Endothelial cell (in vitro differentiated cells): ENCODE measurements at places on chromosomes 2 and 18.

GRCh38 chr2:191421950-191422349, 176.7 kb downstream of the MYO1B start:
- DNase-seq: no peak

DNA sequence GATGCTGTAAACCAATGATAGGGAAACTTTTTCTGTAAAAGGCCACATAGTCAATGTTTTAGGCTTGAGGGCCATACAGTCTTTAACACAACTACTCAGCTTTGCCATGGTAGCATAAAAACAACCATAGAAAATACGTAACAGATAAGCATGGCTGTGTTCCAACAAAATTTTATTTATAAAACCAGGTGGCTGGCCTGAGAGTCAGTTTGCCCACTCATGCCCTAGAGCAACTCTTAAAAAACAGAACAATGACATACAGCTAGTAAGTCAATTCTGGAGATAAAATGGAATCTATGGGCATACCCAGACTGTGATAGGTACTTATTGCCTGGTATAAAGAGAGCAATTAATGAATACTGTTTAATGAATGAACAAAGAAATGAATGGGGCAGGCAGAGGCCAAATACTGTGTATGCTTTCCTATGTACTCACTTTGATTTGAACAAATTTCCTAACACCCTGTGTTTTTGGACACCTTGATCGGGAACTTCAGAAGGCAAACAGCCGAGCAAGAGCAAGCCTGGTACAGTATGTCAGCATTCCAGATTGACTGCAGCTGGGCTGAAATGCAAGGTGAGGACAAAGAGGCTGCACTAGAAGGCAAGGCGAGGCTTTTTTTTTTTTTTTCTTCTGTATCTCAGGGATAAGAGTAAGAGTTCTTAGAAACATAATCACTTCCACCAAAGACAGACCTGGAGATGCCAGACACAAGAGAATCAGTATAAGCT, 315.3 kb downstream of the CLIP4 start:
- no peak for DNase-seq

GRCh38 chr2:103805746-103806145, 1043.9 kb downstream of the TMEM182 start:
- DNase-seq: no peak

DNA sequence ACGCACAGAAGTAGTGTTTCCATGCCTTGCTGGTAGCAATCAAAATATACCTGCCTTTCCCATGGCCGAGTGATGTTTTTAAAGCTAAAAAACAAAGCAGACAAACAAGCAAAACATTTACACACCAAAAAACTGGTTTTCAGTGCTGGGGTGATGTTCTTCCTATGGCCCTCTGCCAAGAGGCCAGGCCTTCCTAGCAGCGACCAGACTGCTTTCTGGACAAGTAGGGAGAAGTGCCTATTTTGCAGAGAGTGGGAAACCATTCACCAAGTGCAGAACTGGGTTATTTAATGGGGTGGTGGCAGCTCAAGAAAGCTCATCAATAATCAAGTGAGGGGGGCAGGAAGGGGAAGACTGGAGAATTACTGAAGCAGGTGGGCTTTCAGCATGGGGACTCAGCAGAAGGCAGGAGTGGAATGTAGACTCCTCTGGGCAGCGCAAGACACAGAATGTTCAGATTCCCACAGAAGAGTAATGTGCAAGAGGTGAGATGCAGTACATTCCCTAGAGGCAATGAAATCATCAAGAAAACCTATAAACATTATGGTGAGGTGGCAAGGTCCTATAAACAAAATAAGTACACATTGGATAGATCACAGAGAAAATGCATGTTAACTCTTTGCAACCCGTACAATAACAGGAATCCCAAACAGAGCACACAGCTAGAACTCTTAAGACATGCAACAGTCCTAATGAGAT, 44.0 kb downstream of the CPO start:
- no peak for DNase-seq

- DNase-seq: no peak
Observed at GRCh38 chr2:57434441-57434840, 612.2 kb upstream of the VRK2 start.

DNA sequence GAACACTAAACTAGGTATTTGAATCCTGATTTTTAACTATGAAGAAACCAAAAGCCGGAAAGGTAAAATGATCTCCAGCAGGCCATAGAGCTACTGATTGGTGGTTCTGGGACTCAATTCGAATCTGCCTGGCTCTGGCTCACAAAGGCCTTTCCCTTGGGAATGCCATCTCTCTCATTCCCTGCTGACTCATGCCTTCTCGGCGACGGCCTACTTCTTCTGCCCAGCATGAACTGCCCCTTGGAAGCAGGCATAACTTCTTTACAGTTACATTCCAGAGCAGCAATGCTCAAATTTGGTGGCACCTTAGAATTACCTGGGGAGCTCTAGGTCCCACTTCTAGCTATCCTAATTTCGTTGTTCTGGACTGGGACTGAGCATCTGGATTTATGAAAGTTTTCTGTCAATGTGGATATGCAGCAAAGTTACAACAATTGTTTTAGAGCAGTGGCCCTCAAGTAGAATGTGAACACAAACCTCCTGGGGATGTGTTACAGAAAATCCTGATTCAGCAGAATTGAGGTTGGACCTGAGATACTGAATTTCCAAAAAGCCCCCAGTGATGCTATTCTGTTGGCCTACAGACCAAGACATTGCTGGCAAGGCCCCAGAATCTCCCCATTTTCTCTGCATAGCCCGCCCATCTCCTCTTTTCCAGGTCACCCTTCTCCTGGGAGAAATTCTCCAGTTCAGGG, 261.1 kb downstream of the CNTNAP5 start:
- DNase-seq: no peak

DNA sequence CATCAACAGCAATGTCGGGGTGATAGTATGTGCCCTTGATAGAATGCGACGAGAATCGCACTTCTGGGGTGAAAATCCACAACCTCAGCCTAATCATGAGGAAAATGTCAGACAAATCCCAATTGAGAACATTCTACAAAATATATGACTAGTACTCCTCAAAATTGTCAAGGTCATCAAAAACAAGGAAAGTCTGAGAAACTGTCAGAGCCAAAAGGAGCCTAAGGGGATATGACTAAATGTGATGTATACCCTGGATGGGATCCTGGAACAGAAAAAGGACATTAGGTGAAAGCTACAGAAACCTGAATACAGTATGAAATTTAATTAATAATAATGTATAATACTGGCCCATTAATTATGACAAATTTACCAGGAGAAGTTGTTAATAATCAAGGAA, 7.6 kb upstream of the CACNB4 start:
- no peak for DNase-seq

DNA sequence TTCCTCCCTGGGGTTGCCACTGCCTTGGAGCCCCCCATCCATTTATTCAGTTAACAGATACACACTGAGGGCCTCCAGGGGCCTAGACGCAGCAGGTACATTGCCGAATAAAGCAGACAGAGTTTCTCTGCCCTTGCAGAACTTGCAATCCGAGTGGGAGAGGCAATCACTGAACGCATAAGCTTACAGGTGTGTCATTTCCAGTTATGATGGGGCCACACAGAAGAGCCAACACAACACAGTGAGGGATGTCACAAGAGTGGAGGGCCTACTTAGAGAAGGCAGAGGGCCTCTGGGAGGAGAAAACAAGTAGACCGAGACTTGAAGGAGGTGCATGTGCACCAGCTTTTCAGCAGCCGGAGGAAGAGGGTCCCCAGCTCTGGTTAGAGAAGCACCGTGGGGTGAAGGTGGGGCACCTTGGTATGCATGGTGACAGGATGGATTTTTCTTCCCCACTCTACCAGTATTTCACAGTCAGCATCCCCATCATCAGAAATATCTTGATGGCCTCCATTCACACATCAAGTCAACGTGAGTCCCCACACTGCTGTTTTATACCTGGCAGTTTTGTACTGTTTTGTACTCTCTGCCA, 150.9 kb downstream of the SMAD7 start:
- DNase-seq: no peak

GRCh38 chr2:145692971-145693478, 1173.1 kb upstream of the ZEB2 start:
- DNase-seq: no peak

GRCh38 chr2:12288048-12288447, 428.7 kb upstream of the TRIB2 start:
- DNase-seq: no peak

DNA sequence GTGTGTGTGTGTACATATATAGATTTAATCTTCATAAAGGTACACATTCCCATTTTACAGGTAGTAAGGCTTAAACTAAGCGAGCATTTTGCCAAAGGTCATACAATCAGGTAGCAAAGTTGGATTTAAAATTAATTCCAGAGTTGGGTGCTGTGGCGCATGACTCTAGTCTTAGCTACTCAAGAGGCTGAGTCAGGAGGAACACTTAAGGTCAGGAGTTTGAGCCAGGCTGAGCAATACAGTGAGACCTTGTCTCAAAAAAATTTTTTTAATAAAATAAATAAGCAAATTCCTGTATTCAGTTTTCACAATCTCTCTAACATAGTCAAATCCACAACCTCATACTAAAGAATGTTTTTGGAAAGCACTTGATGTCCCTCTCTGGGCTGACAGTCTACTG, 111.5 kb upstream of the LDLRAD4 start:
- DNase-seq: no peak

- no peak for DNase-seq
Observed at GRCh38 chr2:176105730-176106580, 1.1 kb upstream of the HOXD11 start.

DNA sequence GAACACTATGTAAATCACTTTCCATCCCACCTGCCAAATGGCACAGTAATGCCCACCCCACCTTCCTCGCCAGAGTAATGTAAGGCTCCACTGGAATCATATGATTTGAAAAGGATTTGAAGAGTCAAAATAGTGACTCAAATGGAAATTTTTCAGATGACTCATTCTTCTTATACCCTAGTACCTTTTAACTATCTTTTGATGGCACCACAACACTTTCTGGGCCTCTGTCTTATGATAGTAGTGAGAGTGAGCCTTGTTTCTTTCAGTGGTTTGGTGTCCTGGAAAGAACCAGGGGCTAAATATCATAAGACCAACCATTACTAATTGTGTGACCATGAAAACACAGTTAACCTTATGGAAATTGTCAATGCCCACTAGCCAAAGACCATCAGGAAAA, 235.4 kb upstream of the SLC14A2 start:
- DNase-seq: no peak

DNA sequence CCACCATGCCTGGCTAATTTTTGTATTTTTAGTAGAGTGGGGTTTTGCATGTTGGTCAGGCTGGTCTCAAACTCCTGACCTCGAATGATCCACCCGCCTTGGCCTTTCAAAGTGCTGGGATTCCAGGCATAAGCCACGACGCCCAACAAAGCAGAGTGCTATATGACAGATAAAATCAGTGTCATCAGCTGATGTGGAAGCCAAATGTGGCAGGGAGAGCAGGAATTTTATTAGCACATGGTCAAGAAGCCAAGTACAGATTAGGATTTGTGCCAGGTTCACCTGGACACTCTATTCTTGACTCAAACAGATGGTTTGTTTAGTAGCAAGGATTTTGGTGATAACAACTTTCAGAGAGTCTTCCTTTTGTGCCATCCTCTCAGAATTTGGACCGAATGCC, 62.7 kb downstream of the LCLAT1 start:
- DNase-seq: no peak

DNA sequence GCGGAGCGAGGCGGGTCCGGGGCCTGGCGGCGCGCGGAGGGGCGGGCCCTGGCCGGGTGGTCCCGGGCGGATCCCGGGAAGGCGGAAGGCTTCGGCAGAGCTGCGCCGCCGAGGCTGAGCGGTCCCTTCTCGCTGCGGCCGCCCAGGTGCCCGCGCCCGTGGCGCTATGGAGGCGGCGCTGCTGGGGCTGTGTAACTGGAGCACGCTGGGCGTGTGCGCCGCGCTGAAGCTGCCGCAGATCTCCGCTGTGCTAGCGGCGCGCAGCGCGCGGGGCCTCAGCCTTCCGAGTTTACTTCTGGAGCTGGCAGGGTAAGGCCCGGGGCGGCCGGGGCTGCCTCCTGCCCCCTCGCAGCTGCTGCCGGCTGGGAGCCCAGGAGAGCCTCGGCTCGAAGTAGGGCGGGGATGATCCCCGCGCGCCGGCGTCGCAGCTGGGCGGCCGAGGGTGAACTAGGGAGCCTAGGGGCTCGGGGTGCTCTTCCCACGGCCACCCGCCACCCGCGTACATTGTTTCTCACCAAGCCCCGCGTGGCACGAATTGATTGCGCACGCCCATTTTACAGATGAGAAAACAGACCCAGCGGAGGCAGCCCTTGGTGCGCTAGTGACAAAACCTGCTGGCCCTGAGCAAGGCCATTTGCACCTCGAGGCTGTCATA, at the start of gene SLC66A3:
TSS of gene SLC66A3 (plus strand) at position 87 of the 655 bp plus-strand sequence. CDS start at position 167, 80 bp downstream.
- DNase-seq: no peak

- no peak for DNase-seq
Observed at GRCh38 chr2:29039718-29040480, 34.4 kb downstream of the PCARE start.

DNA sequence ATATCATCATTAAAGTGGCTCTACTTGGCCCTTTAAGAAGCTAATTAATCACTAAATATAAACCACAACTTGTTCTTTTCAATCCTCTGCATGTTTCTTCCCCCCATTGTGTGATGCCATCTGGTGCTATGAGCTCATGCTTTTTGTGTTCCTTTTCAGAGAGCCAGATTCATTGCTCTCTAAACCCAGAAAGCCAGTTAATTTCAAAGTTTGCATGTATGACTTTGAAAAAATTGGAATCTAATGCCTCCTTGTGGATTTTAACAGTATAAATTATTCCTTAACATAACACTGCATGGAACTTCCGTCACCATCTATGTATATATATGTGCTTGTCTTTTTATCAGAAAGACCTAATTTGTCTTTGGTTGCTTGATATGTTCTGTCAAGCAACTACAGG, 31.1 kb downstream of the TMEM178A start:
- no peak for DNase-seq

GRCh38 chr2:85324639-85325465, 2.9 kb downstream of the TGOLN2 start:
- no peak for DNase-seq

- DNase-seq: no peak
Observed at GRCh38 chr2:112733456-112733855, 12.6 kb downstream of the NT5DC4 start.

DNA sequence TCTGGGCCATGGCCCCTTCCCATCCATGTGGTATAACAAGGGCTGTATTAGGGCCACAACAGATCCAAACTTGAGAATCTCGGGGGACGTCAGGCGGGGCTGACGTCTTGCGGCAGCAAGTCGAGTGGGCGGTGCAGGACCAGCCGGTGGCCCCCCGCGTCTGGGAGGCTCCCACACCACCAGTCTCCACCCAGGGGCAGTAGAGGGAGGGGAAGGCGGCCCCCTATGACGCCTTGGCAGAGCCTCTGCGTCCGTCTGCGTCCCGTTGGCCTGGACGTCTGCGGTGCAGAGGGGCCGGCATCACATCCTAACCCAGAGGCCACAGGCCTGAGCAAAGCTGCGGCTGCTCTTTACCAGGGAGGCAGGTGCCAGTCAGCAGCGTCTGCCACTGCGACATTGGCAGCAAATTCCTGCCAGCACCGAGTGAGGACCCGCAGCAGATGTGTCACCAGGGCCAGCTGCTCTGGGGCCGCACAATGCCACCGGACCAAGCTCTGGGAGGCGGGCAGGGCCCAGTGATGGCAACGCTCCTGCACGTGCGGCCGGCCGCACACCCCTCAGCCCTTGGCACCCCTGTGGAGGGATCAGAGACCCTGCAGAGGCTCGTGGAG, 73.8 kb downstream of the KCNG2 start:
- DNase-seq: no peak
